ENCODE measurements at places on chromosomes 11 and 22. TPM values are rescaled to one million over a fixed set of nuclear protein-coding genes. Genes with fewer than 3 reads are reported as not detected.

MS4A7 gene
- not detected for total RNA-seq

SAA1 gene
- not detected for total RNA-seq

GRIK4 gene
- 2.8 TPM for total RNA-seq

DNA sequence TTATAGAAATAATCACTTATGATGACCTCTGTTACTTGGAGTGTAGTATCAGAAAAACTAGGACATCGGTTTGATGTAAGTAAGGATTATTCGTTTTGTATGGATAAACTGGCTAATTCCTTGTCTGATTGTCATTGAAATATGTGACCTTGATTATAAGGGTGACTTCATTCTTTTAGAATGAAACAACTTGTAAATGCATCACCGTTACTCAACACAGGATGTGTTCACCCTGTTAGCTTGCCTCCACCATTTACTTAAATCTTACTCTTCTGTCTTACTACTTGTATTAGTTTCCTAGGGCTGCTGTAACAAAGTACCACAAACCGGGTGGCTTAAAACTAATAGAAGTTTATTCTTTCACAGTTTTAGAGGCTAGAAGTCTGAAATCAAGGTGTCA is 7.9 kb downstream of the SFI1 start:
- no peak for DNase-seq
- no peak overlapping the region for H3K27ac ChIP-seq
- H3K4me3 ChIP-seq = no peak overlapping the region
- no peaks in the 10 kb centered on the region for H3K27me3 ChIP-seq

GRCh38 chr11:2357246-2357645 is 19.9 kb upstream of the CD81 start:
- no peak for DNase-seq
- H3K36me3 ChIP-seq = no peaks in the 10 kb centered on the region
- H3K27ac ChIP-seq = no peak overlapping the region
- H3K4me1 ChIP-seq = no peaks in the 10 kb centered on the region
- no peaks in the 10 kb centered on the region for H3K27me3 ChIP-seq

DNA sequence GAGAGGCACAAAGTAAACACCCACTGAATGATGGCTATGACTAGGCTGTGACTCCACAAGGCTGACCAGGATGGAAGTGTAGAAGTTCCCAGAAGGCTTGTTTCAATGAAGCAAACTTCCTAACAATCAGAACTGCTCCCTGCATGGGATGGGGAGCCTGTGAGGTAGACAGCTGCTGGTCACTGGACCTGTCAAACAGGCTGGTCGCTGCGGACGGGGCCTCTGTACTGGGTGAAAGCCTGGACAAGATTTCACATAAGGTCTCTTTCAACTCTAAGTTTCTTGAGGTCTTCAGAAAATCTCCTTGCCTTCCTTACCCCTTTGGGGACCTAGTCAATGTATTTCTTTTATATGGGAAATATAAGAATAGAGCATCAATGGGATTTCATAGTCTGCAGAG is 438.2 kb downstream of the BUD13 start:
- no peaks in the 10 kb centered on the region for H3K4me1 ChIP-seq
- peak; percentile 33 for DNase-seq
- no peak overlapping the region for H3K4me3 ChIP-seq
- H3K27ac ChIP-seq = no peak overlapping the region
- no peaks in the 10 kb centered on the region for H3K36me3 ChIP-seq

- no peaks in the 10 kb centered on the region for H3K4me1 ChIP-seq
- DNase-seq = peak; percentile 62
- no peak overlapping the region for H3K27ac ChIP-seq
- no peaks in the 10 kb centered on the region for H3K36me3 ChIP-seq
Measured at GRCh38 chr22:22614065-22614464, 30.3 kb upstream of the GGTLC2 start.

GRCh38 chr22:39622881-39623367 is 52.4 kb downstream of the CACNA1I start:
- H3K4me1 ChIP-seq = no peaks in the 10 kb centered on the region
- H3K36me3 ChIP-seq = no peaks in the 10 kb centered on the region
- DNase-seq = peak; percentile 95
- no peaks in the 10 kb centered on the region for H3K27me3 ChIP-seq

All from endodermal cell (in vitro differentiated cells).